ENCODE measurements at places on chromosomes 2 and 18. TPM values are rescaled to one million over a fixed set of nuclear protein-coding genes. Genes with fewer than 3 reads are reported as not detected.

DNA sequence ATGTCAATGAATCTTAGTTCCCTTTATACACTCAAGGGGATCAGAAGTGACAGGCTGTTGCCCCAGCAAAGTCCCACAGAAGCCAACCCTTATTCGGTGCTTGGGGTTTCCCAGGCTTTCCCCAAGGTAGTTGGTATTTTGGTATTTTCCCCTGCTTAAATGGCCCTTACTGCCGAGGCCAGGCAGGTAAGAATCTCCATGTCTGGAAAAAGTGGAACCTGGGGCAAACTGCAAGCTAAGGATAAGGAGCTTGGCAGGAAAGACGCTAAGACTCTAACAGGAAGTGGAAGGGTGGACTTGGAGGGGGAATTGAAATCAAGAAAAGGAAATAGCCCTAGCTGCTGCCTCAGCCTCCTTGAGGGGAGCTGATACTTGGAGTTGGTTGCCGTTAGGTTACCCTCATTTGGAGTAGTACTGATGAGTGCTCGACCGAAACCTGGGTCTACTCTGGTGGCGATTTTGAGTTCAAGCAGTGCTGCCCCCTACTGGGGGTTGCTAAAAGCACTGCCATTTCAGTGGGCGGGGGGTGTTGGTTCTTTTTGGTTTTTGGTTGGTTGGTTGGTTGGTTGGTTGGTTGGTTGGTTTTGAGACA is 3.3 kb upstream of the GPBAR1 start:
- H3K4me1 ChIP-seq, result peaks cover 54% of the 10 kb centered on the region
- H3K27ac ChIP-seq, result peak overlapping the region; percentile 53
- no peaks in the 10 kb centered on the region for H3K27me3 ChIP-seq
- H3K4me3 ChIP-seq, result no peak overlapping the region
- peaks cover 41% of the 10 kb centered on the region for H3K36me3 ChIP-seq

DNA sequence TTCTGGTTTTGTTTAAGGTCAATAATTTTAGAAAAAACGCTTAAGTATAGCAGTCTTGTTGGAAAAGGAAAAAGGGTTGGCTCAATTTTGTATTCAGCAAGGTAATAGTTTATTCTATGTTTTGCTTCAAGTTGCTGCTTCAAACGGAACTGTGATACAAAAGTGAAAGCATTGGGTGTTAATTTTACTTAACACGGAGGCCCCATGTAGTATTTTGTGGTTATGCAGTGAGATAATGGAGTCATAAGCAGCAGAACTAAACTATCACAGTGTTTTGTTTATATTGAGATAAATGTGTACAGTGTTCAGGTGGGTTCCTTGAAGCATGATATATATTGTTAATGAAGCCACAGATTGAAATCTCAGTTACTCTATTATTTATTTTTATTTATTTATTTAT is 67.0 kb upstream of the LYPD6B start:
- H3K36me3 ChIP-seq, result no peaks in the 10 kb centered on the region
- H3K4me1 ChIP-seq, result peaks cover 17% of the 10 kb centered on the region
- no peak overlapping the region for H3K4me3 ChIP-seq
- DNase-seq, result peak; percentile 11
- H3K27ac ChIP-seq, result no peak overlapping the region

GRCh38 chr2:10481666-10482157 is 33.6 kb upstream of the ODC1 start:
- no peaks in the 10 kb centered on the region for H3K36me3 ChIP-seq
- H3K27ac ChIP-seq, result no peak overlapping the region
- H3K4me3 ChIP-seq, result no peak overlapping the region
- no peaks in the 10 kb centered on the region for H3K27me3 ChIP-seq
- DNase-seq, result no peak
- no peaks in the 10 kb centered on the region for H3K4me1 ChIP-seq

- no peaks in the 10 kb centered on the region for H3K27me3 ChIP-seq
- DNase-seq, result no peak
- H3K4me3 ChIP-seq, result no peak overlapping the region
- peaks cover 23% of the 10 kb centered on the region for H3K4me1 ChIP-seq
Measured at GRCh38 chr18:10481831-10482230, 27.4 kb downstream of the APCDD1 start.

IKZF2 gene
- 162 TPM for total RNA-seq

PNPT1 gene
- total RNA-seq, result 14.2 TPM

CNNM3 gene
- total RNA-seq, result 45.6 TPM

SNORC gene
- total RNA-seq, result 0.47 TPM

CCDC68 gene
- not detected for total RNA-seq

CRYGC gene
- not detected for total RNA-seq

Measured in natural killer cell (primary cell).